ENCODE measurements at places on chromosomes 13 and 19.
A peak's percentile ranks its signal among the peaks of the same experiment; 100 is the strongest.

- no peak for DNase-seq
These were observed 333.1 kb downstream of the GPC6 start for GRCh38 chr13:93559718-93560117.

GRCh38 chr19:34217952-34218817 is 36.2 kb upstream of the GARRE1 start:
- peak; percentile 83 for DNase-seq

GRCh38 chr13:32538143-32538620 is 413 bp downstream of the N4BP2L2 start:
- no peak for DNase-seq

GRCh38 chr19:50512999-50513745 is 541 bp downstream of the ASPDH start:
- DNase-seq, result no peak

DNA sequence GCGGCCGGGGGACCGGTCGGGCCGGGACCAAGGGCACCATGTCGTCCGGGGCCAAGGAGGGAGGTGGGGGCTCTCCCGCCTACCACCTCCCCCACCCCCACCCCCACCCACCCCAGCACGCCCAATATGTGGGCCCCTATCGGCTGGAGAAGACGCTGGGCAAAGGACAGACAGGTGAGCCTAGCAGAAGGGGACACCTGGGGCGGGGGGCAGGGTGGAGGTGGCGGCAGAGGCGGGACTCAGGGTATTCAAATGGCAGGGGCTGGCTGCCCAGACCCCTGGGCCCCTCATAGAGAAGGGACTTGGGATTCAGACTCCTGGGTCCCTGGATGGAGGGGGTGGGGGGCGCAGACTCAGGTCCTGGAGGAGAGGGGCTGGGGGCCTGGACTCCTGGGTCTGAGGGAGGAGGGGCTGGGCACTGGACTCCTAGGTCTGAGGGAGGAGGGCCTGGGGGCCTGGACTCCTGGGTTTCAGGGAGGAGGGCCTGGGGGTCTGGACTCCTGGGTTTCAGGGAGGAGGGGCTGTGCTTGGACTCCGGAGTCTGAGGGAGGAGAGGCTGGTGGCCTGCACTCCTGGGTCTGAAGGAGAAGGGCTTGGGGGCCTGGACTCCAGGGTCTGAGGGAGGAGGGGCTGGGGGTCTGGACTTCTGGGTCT is 735 bp downstream of the BRSK1 start:
- DNase-seq, result no peak

GRCh38 chr19:10830931-10831779 is 4.9 kb downstream of the TMED1 start:
- DNase-seq, result no peak

DNA sequence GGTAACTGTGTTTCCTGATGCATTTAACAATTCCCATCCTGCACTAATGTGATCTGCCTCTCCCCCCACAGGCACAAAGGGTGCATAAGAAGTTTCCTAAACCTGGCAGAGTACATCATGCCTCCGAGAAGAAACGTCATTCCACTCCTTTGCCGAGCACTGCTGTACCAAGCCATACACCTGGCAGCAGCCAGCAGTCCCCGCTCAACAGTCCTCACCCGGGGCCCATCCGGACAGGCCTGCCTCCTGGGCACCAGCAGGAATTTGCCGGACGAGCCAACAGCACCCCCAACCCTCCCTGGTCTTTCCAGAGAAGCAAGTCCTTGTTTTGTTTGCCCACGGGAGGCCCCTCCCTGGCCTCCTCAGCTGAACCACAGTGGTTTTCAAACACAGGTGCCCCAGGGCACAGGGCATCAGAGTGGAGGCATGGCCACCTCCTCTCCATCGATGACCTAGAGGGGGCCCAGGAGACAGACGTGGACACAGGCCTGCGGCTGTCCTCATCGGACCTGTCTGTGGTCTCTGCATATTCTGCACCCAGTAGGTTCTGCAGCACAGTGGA is 58.3 kb downstream of the FAM124A start:
- no peak for DNase-seq

GRCh38 chr19:47124937-47125668 is 5.5 kb upstream of the SAE1 start:
- DNase-seq, result peak; percentile 73

DNA sequence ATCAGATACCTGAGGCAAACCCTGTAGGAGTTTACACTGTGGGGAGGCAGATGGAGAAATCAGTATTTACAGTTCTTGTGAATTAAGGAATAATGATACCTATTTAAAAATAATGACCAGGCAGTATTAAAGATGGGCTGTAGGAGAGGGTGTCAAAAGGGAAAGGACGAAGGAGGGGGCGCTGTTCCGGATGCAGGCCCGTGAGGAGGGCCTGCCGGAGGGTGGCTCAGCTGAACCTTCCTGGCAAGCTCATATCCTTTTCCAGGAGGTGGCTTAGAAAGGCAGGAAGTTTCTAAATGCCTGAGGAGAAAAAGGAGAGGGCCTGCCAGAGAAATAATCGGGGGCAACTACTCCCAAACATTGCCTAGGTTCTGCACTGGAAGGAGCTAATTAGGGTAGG is 46.6 kb downstream of the MBNL2 start:
- no peak for DNase-seq

DNA sequence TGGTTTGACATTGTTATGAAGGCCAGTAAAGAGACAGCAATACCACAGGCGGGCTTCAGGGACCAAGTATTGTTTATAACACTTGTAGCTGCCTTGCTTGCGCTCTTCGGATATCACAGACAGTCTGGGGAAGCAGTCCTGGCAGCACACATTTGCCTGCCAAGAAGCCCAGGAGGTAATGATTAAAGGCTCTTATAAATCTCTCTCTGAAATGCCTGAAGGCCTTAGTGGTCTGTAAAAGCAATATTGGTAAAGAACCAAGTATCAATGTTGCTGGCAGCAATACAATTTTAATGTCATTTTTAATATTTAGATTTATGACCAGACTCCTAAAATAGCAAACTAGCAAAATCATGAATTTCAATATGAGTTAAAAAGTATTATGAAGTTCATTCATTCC is 1312.4 kb downstream of the PCDH9 start:
- DNase-seq, result no peak

DNA sequence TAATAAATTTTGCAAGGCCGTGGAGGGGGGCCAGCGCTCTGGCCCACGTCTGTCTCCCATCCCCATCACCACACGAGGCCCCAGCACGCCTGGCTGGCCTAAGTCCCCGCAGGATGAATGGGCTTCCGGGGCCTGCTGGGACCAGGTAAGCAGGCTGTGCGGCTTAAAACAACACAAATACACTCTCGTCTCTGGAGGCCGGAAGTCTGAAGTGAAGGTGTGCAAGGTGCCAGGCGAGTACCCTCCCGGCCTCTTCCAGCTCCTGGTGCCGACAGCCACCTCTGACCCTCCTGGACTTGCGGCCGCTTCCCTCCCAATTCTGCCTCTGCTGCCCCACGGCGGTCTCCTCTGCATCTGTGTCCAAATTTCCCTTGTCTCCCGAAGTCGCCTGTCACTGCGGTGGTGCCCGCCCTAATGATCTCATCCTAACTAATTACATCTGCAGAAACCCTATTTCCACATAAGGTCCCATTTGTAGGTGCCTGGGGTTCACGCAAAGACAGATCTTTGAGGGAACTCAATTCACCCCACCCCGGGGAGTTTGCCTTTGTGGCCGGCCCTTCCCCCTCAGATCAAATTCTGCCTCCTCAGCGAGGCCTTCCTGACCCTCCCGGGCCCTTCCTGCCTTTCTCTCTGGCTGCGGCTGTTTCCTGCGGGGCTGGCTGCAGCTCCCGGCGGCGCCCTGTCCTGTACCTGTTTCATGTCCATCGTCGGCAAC is 8.1 kb upstream of the PTBP1 start:
- DNase-seq, result no peak

DNA sequence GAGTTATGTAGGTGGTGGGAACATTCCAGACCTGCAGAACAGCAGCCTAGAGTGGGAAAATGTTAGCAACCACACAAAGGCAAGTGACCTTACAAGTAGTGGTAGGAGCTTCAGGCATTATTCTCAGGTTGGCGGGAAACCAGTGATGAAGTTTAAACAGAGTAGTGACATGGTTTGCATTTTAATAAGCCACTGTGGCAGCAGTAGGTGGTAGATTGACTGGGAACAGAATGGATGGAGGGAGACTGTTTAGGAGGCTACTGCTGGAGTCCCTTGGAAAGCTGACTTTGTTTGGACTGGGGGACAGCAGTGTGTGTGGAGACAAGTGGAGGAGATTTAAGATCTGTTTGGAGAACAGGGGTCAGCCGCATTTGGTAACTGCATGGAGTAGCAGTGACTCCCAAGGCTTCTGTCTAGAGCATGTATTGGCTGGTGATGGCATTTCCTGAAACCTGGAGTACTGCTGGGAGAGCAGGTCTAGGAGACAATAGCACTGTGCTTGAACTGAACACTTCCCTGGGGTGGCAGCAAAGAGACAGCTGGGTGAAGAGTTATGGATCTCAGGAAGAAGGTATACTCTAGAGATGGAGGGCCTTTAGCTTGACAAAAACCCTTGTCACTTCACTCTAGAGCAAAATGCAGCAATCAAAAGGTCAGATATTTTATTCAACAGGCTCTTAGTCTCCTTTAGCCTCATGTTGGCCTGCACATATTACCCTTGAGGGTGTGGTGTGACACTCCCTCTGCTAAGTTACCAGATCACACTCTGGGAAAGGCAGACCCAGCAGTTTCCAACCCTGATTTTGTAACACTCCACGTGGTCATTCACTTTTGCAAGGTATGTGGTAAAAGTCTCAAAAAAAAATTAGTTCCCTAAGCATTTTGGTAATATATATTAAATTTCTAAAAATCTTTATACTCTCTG is 70.3 kb downstream of the DHRS12 start:
- no peak for DNase-seq

GRCh38 chr19:5132698-5133651 is 164.1 kb downstream of the KDM4B start:
- DNase-seq, result no peak

DNA sequence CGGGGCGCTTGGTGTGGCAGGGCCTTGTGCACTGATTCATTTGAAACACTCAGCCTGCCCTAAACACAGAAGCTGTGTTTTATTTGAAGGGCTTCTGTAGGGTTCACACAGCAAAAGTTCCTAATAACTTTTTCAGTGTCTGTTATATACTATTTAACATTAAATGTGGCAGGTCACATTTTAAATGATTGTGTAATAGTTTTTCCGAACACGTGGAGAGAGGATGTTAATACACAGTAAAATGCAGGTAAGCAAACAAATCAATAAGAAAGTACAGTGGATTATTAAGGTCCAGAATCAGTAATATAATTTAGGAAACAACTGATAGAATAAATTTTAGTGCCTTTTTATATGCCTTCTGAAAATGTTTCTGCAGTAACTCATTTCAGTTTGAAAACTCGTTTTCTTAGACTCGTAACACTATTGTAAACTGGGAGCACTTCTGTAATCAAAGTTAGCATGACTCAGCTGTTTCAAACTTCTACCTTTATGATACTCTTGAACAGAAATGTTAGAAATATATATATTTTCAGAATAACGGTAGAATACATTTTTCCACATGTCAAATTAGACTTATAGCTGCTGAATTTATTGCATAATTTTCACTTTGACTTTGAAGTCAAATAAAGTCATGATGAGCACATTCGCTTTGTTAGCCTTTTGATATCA is 70.1 kb downstream of the GGACT start:
- no peak for DNase-seq

DNA sequence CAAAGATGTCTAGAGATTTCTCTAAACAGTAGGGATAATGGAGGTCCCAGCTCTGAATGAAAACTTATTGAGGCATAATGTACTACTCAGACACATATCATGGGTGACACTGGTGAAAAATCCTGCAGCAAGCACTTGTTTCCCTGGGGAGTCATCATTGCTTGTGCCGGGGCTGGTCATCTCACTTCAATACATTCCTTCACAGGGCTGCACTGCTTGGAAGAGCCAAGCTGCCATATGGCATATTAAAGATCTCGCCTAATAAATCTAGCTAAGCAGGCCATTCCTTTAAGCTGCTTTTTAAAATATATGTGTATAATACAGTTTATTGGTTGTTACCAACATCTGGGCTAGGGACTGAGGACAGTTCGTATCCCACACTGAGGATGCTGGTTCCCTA is 332.2 kb upstream of the GPC6 start:
- DNase-seq, result no peak

DNA sequence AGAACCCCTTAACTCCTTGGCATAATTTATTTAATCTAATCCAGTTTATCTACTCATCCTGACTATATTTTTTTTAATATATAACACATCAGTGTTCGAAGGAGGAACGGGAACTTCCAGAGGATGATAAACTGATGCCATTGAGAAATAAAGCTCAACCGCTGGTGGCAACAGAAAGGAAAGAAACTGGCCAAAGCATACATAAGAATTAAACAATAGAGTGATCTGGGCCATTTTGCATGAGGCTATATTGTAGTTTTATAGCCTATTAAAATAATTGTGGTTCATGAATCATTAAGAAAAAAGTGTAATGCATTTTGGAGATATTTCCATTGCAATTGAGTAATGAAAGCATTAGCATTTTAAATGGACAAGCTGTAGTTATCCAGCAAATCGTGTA is 94.2 kb downstream of the FRY start:
- DNase-seq, result no peak

DNA sequence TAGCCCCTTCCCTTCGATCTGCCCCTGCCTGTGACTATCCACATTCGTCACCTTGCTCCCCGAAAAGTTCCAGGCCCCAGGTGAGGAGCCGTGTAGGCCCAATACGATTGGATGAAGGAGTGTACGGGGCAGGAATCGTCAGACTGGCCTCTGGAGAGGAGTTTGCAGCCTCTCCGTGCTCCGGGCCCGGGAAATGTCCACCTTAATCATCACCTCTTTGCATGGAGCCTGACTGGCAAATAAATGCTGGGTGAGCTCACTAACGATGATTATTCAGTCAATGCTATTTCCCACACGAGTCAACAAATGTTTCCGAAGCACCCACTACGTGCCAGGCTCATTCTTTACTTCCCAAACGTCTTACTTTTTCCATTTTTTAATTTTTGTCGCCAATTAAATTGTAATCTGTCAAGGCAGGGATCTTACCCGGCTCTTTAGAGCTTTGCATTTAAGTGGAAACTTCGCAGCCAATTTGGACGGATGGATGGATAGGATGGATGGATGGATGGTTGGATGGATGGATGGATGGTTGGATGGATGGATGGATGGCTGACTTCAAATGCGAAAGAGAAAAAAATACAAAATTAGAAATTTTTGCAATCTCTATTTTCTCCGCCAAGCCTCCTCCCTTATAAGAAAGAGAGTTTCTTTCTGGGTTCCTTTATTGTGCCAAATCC is 45.8 kb downstream of the TGDS start:
- no peak for DNase-seq

GRCh38 chr19:3710265-3710812 is 2.2 kb downstream of the TJP3 start:
- no peak for DNase-seq

GRCh38 chr13:29140277-29140676 is 320.1 kb downstream of the MTUS2 start:
- DNase-seq, result no peak

- peak; percentile 45 for DNase-seq
These were observed 69.7 kb upstream of the C1QTNF9B start for GRCh38 chr13:23966691-23967615.

DNA sequence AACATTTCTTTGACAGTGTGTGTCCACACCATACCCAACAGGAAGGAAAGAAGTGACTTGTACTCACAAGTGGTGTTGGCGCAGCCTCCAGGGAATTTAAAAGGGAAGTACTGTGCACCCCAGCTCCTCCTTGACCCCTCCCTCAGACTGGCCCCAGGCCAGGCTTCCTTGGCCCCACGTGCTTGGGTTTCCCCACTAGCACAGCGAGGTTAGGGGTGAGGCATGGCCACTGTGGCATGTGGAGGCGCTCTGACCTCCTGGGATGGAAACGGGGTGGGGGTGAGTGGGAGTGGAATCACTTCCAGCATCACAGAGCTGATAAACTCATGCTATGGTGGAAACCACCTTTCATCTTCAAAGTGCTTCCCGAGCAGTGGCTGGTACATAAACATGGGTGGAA is 168.6 kb downstream of the ZNF536 start:
- DNase-seq, result no peak
